ENCODE measurements at places on chromosomes 16 and 17. TPM values are rescaled to one million over a fixed set of nuclear protein-coding genes. Genes with fewer than 3 reads are reported as not detected.

ALOX12B gene
- polyA plus RNA-seq = not detected

SEZ6 gene
- polyA plus RNA-seq = 8.5 TPM

ZSCAN10 gene
- not detected for polyA plus RNA-seq

SOCS1 gene
- not detected for polyA plus RNA-seq

KCNJ18 gene
- not detected for polyA plus RNA-seq

PDIA2 gene
- polyA plus RNA-seq = not detected

All from Purkinje cell (primary cell).